ENCODE measurements at places on chromosomes 12 and 14. TPM values are rescaled to one million over a fixed set of nuclear protein-coding genes. Genes with fewer than 3 reads are reported as not detected.

DNA sequence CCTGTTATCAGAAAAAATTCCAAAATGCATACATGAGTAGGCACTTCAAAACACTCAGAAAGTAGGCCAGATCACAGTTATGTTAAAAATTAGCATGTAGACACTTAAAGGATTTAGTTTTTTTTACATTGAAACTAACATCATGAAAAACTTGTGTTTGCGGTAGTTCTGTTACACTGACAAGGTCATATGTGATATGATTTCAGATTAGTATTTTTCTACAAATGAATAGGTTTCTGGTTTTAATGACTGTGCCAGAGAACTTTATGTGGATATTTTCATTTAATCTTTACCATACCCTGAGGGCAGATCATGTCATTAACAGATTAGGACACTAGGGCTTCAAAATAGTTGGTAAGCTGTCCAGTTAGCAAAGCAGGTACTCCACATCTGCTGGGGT is 20.7 kb downstream of the YARS2 start:
- no peak for DNase-seq

GRCh38 chr12:104457746-104458693 is 1.3 kb downstream of the CHST11 start:
- no peak for DNase-seq

Gene KRT79
- 0.09 TPM for polyA plus RNA-seq

- no peak for DNase-seq
Observed at GRCh38 chr12:17139931-17140330, 534.0 kb upstream of the LMO3 start.

Gene ANGEL1
- 13.0 TPM for polyA plus RNA-seq

Gene MYF6
- polyA plus RNA-seq, result not detected
